Right atrium auricular region (tissue), 2 donors: ENCODE measurements at places on chromosomes 5 and 9.

DNA sequence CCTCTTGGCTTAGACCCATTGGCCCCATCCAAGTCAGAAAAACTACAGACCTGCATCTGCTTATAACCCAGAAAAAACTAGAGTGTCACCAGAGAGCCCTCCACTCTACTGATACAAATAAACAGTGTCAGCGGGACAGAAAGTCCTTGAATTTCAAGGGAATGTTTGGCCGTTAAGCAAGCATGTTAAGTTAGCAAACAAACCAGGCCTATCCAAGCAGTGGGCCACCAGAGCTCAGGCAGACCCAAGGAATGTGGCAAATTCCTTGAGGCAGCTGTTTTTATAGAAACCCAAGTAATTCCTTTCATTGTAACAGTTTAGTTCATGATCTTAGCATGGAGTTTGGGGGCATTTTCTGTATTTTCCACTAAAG lies 70.9 kb downstream of the PRLR start:
- DNase-seq = no peak

- DNase-seq = no peak
These were observed 28.6 kb upstream of the TAS2R1 start for GRCh38 chr5:9658706-9659105.

- DNase-seq = no peak
These were observed 224.4 kb downstream of the TUSC1 start for GRCh38 chr9:25453875-25454274.

DNA sequence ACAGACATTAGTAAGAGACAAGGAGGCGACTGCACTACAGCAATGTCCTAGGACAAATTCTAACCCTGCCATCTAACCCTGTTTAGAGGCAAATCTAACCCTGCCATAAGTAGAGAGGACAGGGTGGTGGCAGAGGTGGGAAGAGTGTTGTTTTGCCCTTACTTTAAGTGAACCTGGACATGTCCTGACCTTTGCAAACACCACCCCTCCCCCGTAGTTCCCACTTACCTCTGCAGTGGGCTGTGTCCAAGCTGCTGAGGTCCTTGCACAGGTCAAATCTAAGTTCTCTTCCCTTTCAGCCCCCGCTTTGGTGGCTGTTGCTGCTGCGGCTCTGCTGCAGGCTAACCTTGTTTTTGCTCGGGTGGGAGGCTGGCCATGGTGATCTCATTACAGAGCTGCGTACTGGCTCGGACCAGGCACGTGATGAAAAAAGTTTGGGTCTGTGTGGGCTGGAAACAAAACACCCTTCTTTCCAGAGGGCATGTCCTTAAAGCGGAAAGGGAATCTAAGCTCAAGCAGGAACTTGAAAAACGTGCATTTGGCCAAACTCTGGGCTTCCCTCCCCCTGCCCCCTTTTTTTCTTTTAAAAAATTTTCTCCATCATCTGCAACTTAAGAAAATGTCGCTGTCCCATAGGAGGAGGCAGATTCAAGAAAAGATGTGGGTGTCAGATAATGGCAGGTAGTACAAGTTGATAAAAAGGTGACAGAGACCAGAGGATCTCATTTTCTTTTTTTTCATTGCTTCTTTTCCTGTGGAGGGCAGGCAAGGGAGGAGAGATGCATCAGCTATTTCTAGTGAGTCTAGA lies at the start of gene FAXDC2:
FAXDC2 (minus strand) TSS at position 349 of the 808 bp plus-strand sequence. CDS start 12,425 bp downstream, outside the sequence.
- DNase-seq = peak; percentile 93

DNA sequence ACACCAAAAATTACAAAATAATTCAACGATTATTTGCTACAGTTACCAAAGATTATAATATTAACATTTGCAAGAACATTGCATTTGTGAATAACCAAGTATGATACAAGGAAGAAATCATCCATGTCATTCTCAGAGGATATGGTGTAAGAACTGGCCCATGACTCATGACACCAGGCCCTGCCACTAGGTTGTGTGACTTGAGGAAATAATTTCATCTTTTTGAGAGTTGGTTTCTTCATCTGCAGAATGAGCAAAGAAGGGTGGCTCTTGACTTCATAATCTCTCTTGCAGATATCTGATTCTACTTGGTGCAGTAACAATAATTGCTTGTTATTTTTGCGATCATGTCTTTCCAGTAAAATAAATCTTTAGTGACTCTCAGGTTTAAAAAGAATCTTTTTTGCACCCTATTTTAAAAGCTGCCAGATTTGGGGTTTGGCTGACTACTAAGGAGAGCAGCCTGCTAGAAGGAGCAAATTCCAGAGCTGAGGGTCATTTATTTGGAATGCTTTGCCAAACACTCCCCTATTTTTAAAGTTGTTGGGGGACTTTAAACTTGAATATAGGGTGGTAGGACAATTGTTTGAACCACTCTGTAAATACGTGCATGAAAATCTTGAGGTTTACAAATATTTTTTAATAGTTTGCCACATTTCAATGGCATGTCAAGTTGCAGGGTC lies 23.5 kb downstream of the ITGA1 start:
- DNase-seq = no peak

DNA sequence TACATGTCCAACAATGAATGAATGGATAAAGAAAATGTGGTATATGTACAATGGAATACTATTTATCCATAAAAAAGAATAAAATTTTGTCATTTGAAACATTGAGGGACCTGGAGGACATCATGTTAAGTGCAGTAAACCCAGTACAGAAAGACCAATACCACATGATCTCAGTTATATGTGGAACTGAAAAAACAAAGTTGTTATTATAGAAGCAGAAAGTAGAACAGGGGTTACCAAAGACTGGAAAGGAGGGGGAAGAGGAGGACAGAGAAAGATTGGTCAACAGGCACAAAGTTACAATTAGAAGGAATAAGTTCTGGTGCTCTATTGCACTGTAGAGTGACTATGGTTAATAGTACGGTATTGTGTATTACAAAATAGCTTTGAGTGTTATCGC lies 233.8 kb downstream of the SEMA6A start:
- DNase-seq = no peak

- DNase-seq = no peak
These were observed 177.5 kb upstream of the S1PR3 start for GRCh38 chr9:88813638-88814209.

DNA sequence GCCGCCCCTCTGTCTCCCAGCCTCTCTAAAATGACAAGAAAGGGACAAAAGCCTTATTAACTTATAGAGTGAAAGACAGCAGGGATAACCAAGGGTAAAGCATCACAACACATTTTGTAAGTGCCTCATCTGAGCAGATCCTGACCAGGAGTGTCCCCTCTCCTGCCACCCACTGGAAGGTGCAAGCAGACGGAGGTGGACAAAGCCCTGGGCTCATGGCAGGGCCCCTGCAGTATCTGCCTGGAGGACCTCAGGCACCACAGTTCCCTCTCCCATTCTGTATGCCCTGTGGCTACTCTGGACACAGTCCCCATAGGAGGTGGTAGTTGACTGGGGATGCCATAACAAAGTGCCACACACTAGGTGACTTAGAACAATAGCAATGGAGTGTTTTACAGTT lies 319.8 kb downstream of the GADD45G start:
- DNase-seq = peak; percentile 40

DNA sequence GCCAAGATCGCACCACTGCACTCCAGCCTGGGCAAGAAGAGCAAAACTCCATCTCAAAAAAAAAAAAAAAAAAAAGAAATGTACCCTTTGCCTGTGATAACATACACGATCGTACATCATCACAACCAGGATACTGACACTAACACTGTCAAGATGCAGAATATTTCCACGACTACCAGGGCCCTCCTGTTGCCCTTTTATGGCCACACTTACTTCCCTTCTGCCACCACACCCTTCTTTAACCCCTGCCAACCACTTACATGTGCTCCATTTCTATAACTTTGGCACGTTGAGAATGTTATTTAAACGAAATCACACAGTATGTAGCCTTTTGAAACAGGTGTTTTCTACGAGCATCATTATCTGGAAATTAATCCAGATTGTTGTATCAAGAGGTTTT lies 69.0 kb upstream of the OTULINL start:
- DNase-seq = no peak

GRCh38 chr5:167755420-167755819 lies 536.0 kb upstream of the WWC1 start:
- DNase-seq = no peak

GRCh38 chr5:2801577-2802525 lies 50.4 kb upstream of the IRX2 start:
- DNase-seq = no peak

DNA sequence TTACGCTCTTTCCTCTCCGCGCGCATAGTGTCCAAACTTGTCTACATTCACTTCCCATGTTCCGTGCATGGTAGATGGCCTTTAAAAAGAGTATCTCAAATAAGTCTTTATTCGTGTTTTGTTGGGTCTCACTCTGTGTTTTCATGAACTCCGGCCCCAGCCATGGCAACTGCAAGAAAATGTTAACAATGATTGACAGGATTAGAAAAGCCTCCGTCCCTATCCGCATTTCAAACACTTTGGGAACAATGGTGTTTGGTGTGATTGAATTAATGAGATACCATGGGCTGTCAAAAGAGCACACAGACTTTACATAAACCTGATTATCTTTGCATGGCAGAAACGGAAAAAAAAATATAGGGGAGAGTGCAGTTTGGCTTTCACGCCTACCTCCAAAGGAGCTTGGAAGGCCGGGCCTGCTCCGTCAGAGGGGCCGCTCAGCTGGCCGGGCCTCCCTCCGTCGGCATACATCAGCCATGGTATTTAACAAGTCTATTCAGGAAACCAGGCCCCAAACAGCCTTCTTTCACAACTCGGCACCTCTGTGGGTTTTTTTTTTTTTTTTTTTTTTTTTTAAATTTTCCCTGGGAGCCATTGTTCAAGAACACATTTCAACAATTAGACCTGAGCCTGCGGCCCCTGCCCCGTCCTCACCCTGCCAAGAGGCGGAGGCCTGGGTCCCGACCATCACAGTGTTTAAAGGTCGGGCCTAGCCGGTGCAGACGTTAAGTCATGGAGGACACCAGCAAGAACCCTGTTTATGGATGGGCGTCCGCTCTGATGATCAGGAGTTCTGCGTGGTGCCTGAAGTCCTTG lies 323.8 kb upstream of the IRX4 start:
- no peak for DNase-seq

- no peak for DNase-seq
These were observed 69.0 kb downstream of the CFAP90 start for GRCh38 chr5:7781899-7782298.

- peak; percentile 56 for DNase-seq
These were observed 13.3 kb downstream of the PHF2 start for GRCh38 chr9:93589688-93590087.

DNA sequence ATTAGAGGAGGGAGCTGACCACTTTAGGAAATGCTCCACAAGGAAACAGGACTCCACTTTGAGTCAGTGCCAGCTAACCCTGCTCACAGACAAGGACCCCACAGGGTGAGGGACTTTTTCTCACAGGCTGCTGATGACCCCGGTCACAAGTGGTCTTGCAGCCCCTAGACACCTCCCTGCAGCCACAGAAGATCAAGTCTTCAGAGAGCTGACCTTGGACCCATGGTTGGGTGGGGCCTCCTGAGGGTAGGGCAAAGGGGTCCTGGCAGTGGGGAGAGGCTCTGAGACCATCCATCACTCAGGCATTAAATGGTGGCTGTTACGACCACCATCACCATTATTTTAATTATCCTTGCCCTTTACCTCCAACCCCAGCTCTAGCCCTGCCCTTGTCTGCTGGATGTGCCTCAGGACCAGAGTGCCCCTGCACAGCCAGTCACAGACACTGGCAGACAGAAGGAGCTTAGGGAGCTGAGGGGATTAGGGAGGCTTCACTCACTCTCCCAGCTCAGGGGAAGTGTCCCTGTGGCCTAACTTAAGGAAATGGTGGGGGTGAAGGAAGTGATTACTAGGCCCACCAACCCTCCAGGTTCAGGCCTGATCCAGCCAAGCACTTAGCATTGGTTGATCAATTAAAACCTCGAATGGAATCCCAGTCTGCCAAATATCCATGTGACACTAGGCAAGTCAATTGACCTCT lies 1.6 kb downstream of the ACSL6 start:
- DNase-seq = no peak

GRCh38 chr5:139904566-139904815 lies 108.9 kb downstream of the PSD2 start:
- DNase-seq = no peak

DNA sequence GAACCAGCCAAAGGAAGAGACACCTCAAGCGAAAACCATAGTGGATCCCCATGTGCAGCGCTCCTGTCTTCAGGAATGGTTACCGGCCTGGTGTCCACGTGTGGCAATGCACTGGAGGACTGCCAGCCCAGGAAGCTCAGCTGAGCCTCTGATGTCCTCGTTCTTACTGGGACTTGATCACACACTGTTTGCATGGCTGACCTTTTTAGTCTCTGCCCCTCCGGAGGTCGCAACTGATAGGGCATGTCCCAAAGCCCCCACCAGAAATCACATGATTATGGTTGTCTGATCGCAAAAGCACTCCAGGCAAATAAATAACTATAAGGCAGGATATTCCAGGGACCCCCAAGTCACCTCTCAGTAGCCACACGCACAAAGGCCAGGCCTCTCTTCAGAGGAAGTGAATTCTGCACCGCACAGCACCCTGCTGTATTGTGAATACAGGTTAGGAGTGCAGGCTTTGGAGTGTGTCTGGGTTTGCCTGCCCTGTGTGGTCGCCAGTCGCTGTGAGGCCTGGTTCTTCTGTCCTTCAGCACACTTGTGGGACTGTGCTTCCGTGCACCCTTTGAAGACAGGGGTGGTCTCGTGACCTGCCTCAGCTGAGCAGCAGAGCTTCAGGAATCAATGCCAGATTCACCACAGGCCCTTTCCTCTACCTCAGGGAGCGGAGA lies 13.4 kb upstream of the HABP4 start:
- no peak for DNase-seq

GRCh38 chr9:18665947-18666346 lies 192.0 kb downstream of the ADAMTSL1 start:
- no peak for DNase-seq

- no peak for DNase-seq
These were observed 85.1 kb upstream of the IL12B start for GRCh38 chr5:159415301-159415937.

DNA sequence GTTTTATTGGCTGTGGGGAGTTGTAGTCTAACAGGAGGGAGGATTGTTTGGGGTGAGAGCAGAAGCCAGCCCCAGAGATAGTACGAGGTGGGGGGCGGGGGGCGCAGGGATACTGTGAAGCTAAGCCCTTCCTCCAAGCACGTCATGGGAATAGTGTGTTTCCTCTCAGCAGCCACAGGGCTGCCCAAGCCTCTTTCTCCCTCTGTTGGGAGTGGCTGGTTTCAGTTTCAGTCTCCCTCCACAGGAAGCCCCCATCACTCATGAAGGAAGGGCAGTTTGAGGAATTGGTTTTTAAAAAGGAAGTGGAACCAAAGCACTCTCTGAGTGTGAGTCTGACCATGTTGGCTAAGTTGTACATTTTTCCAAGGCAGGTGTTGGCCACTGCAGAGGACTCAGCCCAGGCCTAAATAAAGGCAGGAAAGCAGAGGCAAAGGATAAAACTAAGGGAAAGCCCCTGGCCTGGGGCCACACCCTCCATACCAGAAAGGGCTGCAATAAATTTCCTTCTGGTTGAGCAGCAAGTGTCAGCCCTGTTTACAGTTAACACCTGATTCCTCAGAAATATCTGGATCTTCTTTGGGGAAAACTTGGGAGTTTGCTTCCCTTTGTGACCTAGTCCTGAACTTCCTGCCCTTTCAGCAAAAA lies 3.2 kb downstream of the RAB24 start:
- peak; percentile 51 for DNase-seq

- DNase-seq = no peak
These were observed 68.7 kb upstream of the WDR41 start for GRCh38 chr5:77560677-77561263.

- DNase-seq = no peak
These were observed 35.1 kb upstream of the JADE2 start for GRCh38 chr5:134490255-134490924.
